CD4-positive, alpha-beta T cell treated with Interleukin-4 for 1 hour (primary cell): ENCODE measurements at places on chromosomes 1 and 21.

DNA sequence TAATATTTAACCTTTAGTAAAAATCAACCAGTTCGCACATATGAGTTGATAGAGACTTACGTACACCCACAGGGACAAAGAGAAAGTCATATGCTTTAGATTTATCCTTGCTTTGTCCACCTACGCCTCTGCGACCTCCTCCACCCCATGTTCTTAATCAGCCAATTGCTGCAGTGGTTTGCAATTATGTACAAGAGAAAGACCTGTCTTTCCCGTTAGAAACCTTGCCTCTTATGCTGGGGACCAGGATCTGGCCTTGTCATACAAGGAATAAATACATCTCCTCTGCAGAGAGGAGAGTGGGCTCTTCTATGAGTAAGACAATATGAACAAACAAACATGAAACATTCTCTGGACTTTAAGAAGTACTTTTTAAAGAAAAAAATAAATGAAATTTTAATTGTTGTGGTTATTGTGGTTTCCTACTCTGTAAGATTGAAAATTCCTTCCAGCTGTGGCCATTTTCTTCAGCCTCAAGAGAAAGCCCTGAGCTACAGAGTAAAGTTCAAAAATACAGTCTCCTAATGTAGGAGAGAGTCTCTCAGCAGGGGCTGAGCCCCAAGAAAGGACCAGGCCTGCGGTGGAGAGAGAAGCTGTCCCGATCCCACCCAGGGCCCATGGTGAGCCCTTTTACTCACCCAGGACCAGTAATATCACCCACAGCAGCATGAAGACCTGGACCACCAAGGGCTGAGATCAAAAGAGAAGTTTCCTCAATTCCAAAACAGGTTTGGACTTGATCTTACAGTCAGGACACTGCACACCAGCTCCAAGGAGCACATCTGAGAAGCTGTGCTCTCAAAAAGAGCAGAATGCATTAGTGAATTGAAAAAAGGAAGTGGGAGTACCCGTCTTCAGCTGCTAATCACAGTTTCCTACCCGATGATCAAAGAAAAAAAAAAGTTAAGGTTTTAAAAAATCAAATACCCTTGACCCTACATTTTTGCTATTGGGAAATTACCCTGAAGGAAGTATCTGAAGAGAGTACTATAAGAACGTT, at the start of gene FCRL5:
FCRL5 (minus strand) TSS at position 822 of the 1,000 bp plus-strand sequence; CDS start at position 669, 153 bp downstream.
- no peak for DNase-seq

DNA sequence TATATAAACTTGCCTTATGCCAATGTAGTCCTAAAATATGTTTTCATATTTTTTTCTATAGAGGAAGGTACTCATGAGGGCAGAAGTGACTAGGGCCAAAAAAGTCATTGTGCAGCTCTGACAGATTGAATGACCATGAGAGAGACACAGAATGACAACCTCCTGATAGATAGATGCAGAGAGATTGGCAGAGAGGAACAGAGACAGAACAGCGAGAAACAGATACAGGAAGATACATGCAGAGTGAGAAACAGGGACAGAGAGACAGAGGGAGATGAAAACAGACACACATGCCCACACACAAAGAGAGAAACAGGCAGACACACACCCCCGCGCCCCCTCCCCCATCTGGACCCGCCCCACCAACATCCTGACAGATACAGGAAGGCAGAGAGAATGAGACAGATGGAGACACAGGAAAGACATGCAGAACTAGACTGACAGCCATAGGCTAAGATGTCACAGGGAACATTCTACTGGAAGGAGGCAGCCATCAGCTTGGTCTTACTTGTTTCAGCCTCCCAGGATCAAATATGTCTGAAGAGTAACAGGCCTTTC, 211.1 kb downstream of the ST6GALNAC3 start:
- no peak for DNase-seq

DNA sequence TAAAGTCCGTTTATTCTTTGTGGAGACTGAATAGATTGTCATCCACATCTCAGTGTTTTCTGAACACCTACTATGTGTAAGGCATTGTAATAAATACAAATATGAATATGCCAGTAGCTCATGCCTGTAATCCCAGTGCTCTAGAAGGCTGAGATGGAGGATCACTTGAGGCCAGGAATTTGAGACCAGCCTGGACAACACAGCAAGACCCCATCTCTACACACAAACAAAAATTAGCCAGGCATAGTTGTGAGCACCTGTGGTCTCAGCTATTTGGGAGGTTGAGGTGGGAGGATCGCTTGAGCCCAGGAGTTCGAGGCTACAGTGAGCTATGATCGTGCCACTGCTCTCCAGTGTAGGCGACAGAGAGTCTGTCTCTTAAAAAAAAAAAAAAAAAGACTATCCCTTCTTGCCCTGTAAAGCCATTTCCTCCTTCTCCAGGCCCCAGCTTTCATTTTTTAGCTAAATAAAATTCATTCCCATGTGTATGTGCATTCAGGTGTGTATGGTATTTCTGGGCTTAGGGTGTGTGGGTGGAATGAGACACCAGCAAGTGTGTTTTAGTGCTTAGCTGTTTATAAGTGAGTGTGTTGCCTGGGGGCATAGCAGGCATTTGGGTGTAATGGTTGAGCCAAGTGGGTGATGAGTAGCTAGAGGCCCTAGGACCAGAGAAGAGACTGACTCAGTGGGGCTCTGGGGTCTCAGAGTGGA, 7.8 kb downstream of the CELSR2 start:
- DNase-seq: no peak

- DNase-seq: no peak
Observed at GRCh38 chr1:162094271-162094670, 24.8 kb downstream of the NOS1AP start.

- DNase-seq: no peak
Observed at GRCh38 chr1:116287341-116288200, 85.5 kb upstream of the ATP1A1 start.

DNA sequence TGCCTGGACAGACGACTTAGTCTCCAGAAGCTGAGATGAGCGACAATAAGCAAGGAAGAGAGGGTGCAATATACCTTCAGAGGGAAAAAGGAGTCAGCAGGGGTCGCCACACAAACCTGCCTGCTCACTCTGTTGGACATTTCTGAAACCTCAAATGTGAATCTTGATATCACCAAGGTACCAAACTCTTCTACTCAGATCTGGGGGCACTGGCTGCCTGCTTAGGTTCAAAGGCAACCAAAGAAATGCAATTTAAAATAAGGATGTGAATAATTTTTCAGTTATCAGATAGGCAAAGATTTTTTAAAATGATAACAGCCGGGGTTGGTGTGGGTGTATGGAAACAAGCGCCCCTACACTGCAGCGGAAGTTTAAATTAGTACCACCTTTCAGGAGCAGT, 164.2 kb downstream of the HIVEP3 start:
- no peak for DNase-seq

DNA sequence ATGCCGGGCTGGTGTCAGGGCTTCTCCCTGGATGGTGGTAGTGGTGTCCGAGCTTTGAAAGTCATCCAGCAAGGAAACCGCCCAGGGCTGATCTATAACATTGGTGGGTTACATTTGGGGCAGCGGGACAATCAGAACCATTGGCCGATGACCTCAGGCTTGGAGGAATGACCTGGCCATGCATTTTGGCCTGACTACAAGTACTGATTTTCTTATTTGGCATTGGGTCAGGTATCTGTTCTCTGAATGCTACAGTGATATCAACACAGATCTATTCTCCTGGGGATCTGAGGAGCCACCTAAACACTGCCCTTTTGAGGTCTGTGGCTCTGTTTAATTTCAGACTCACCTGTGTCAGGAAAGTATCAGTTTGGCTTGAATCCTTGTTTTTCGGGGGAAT, 128.7 kb downstream of the VPS13D start:
- no peak for DNase-seq
